ENCODE measurements at places on chromosomes 7 and 10.

DNA sequence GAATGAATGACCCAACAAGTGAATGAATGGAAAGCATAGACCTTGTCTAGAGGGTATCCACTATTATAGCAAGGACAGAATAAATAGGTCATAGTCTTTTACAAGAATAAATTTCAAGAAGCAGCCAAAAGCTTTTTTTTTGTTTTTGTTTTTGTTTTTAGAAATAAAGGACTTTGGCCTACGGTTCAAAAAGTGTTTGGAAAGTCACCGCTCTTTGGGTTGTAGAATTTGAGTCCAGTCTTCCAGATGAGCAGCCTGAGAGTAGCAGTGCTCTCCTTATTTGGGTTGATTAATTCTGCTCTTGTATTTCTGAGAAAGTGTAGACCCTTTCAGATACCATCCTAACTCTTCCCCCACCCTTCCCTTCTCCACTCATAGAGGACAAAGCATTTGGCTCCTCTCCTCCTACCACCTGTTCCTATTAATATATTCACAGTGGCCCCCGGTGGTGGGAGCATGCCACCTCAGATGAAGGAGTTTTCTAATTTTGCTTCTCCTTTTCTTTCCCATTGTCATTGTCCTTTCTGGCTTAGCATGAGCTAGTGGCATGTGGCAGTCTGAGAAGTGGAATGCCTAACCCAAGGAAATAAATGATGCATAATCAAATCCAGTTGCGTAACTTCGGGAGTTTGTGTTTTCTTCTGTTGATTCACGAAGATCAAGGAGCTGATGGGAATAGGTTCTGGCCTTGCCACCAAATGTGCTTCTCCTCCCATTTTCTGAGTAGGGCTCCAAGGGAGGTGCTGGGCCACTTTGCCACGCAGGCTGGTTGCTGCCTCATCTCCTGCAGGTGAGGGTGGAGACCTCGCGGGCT is 114.7 kb downstream of the CHN2 start:
- no peak for DNase-seq

DNA sequence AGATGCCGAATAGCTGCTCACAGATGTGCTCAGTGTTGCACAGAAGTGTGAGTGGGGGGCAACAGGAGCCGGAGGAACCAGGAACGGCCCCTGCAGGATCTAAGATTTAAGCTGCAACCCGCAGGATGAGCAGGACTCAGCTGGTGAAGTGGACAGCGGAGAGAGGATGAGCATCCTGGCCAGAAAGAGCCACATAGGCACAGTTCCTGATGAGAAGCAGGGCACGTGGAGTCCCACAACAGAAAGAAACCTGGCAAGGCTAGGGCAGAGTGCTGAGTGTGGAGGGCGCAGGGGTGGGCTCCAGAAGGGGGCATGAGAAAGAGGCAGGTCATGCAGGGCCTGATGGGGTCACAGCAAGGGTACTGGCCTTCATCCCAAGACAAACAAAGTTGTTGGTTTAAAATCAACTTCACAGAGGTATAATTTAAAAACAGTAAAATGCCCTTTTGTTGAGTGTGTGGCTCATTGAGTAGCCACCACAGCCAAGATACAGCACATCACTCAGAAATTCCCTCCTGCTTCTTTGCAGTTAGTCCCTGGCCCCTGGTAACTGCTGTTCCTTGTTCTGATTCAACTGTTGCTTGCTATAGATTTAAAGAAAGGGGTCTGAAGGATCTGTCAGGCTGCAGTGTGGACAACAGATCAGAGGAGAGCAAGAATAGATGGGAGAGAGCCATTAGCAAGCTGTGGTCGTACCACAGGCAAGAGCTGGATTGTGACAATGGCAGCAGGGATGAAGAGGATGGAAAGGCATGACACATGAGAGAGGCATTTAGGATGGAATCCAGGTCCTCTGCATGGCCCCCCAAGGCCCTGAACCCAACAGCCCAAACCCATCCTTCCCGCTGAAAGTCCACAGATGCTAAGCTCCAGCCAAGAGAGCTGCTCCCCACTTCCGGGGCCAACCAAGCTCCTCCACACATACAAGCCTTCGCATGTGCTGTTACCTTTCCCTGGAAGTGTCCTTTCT is 53.1 kb upstream of the OSBPL3 start:
- DNase-seq: no peak

- no peak for DNase-seq
Observed at GRCh38 chr10:48594371-48594770, 10.5 kb downstream of the ARHGAP22 start.

DNA sequence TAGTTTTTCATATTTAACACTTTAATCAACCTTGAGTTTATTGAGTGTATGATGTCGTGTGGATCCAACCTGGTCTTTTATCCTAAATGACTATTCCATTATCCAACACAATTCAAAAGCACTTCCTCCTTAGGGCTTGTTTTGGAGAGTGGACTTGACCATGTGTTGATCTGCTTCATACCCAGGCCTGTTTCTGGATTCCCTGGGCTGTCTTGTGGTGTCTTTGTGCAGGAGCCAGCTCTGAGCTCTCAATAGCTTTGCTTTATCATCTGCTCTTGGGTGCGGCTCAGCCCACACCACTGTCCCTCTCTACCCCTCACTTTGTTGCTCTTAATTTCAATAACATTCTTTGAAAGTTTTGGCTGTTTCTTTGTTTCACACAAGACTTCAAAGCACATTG is 70.9 kb upstream of the CHST15 start:
- DNase-seq: no peak

GRCh38 chr10:23195846-23196600 is 3.9 kb downstream of the PTF1A start:
- DNase-seq: no peak

All from CD4-positive, alpha-beta T cell treated with Interleukin-21 for 1 hour (primary cell).